ENCODE measurements at places on chromosomes 7 and 10.

DNA sequence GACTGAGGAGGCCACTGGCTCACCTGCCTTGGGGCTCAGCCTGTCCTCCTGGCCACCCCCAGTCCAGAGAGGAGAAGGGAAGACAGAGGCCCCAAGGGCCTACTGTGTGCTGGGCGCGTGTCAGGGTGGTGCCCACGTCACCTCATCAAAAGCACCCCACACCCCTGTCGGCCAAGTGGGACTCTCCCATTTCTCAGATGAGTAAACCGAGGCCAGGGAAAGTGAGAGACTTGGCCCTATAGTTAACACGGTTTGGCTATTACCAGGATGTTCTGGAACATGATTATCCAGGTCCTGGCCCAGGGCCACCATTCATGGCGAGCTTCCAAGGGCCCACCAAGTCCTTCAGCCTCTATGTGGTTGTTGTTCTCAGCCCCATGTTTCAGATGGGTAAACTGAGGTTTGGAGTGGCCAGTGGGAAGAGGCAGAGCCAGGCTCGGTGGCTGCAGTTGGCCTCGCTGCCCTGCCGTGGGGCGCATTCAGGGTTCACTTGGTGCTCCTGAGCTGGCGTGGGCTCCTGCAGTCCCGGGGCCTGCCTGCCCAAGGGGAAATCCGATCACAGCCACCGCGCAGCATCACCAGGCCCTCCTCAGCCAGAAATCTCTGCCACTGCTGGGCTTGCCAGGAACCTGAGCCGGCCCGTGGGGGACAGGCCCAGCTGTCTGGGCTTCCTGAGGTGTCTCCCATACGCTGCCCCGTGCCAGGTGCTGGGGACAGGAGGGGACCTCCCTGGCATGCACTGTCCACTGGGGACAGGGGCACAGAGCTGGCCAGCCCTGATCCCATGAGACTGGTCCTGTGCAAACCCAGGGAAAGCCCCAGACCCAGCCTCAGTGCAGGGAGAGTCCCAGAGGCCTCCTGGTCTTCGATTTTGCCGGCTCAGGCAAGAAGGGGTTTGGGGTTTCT, 117.7 kb upstream of the TNRC18 start:
- DNase-seq: no peak

DNA sequence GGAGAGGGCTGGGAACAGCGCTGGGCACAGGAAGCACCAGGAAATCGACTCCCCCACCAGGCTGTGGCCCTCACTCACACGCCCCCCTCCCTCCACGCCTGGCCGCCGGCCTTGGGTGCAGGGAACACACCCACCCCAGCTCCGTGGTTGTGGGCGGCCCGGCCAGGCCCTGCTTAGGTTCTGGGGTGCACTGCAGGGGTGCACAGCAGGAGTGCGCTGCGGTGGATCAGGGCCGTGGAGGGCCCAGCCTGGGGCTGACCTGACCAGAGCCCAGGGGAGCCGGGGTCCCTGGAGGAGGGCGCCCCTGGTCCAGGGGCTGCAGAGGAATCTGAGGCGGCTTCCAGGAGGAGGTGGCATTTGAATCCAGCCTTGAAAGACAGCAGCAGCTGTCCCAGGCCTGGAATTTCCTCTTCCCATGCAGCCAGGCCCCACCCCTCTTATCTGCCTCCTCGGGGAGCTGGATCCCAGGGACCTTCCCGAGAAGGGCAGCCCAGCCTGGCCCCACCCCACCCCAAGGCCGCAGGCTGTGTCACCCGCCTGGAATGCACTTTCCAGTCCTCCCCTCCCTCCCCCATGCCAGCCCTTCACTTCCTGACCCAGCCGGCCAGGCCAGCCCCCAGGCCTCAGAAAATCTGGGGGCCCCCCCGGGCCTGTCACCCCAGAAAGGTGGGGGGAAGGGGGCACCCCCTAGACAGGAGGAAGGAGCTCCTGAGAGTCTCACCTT, 18.4 kb upstream of the PDGFA start:
- no peak for DNase-seq

DNA sequence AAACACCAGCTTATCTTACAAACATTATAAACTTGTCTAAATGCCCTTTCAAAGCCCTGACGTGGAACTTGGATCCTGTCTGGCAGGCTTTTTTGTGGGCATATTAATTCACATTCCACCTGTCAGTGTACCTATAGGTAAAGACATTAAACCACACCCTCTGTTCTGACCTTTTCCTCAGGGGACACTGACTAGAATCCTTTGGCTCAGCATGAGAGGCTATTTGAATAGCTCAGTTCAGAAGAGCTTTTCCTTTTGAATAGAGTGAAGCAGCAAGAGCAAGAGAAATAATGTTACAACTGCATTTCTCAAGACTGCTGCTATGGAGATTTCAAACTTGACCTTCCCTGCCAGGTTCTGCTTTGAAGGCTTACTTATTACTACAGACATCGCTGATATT, 76.9 kb downstream of the CYP51A1 start:
- no peak for DNase-seq

GRCh38 chr7:139995017-139995915, 67.5 kb downstream of the PARP12 start:
- no peak for DNase-seq

DNA sequence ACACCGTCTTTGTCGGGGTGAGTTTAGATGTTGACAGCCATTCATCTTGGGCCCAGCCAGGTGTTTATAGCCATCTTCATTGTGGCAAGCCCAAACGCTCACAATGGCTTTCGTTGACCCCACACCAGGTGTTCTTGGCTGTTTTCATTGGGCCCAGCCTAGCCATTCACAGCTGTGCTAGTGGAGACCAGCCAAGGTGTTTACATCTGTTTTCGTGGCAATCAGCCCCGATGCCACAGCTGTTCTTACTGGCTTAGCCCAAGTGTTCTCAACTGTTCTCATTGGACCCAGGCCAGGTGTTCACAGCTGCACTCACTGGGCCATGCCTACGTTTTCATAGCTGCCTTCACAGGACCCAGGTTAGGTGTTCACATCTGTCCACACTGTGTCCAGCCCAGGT, 7.7 kb downstream of the FRG2B start:
- no peak for DNase-seq

GRCh38 chr10:16001581-16001980, 141.3 kb upstream of the MINDY3 start:
- DNase-seq: no peak

- no peak for DNase-seq
Measured at GRCh38 chr7:98399462-98399861, 1.4 kb downstream of the BAIAP2L1 start.

- no peak for DNase-seq
Measured at GRCh38 chr7:69782917-69783684, 184.8 kb downstream of the AUTS2 start.

- no peak for DNase-seq
Measured at GRCh38 chr10:34590793-34591192, 224.3 kb downstream of the PARD3 start.

- DNase-seq: no peak
Measured at GRCh38 chr10:77348751-77349150, 288.9 kb downstream of the KCNMA1 start.

- DNase-seq: no peak
Measured at GRCh38 chr10:92801978-92802872, 46.1 kb upstream of the EXOC6 start.

- DNase-seq: peak; percentile 31
Measured at GRCh38 chr7:28078036-28078901, 102.3 kb downstream of the JAZF1 start.

DNA sequence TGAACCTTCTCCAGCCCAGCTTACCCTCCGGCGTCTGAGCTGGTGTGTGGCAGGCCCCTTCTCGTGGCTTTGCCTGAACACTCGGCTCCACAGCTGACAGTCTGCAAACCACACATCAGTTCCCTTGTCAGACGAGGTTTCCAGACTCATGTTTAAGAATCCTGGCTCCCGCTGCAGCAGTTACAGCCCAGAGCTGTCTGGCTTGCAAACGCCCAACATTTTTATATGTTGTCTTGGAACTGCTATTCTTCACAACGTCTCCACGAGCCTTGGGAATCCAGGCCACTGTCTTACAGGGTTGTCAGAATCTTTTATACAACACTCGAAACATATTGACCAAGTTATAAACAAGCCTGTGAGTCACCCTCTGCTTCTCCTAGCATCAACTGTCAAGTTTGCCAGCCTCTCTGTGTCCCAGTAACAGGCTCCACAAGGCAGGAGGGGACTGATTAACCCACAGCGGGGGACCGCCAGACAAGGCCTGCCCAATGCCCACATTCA, 68.1 kb downstream of the TNS3 start:
- DNase-seq: no peak

DNA sequence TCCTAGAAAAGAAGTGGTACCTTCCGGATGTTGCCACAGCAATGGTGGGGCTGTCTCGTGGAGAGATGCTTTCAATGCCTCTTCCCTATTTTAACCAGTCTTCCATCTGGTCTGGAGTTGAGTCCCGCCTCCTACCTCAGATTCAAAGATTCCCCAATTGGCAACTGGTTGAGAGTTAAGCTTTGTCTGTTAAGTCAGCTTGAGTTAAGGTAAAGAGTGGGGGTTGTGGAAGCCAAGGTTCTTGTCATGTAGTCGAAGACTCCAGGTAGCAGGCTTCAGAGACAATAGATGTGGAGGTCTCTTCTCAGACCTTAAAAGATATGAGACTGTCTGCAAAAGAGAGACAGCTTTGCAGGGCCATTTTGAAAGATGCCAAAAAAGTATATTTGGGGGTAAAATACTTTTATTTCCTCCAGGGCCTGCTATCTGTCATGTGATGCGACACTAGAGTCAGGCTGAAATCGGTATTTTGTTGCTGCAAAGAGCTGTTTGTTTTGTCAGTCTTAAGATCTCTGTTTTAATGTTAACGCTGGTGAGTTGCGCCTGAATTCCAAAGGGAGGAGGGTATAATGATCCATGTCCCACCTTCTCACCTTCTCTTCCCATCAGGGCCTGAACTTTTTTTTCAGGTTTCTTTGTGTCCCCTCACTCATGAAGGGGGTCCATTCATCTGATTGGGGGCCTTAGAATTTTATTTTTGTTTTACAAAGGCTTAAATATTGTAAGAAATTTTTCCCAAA, 40.4 kb upstream of the SCIN start:
- no peak for DNase-seq

DNA sequence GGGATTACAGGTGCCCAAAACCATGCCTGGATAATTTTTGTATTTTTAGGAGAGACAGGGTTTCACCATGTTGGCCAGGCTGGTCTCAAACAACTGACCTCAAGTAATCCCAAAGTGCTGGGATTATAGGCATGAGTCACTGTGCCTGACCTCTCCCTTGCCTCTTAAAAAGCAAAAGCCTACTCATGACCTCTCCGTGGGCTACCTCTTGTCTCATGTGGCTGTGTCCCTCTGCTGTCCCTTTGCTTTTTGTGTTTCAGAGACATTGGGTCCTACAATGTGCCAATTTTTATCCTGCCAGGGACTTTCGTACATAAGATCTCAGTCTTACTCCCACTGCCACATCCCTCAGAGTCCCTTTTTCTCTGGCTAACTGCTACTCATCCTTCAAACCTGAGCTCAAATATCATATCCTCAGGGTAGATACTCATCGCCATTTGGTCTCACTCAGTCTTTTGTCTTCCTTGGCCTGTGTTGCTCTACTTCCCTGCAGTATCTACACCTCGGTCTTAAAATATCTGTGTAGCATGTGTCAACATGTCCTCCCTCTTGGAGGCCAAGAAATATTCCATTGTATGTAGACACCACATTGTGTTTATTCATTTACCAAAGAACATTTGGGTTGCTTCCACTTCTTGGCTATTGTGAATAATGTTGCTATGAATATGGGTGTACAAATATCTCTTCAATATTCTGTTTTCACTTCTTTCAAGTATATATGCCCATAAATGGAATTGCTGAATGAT, 465.0 kb upstream of the KLF6 start:
- DNase-seq: no peak

- no peak for DNase-seq
Measured at GRCh38 chr10:33041783-33042437, 83.9 kb upstream of the ITGB1 start.

DNA sequence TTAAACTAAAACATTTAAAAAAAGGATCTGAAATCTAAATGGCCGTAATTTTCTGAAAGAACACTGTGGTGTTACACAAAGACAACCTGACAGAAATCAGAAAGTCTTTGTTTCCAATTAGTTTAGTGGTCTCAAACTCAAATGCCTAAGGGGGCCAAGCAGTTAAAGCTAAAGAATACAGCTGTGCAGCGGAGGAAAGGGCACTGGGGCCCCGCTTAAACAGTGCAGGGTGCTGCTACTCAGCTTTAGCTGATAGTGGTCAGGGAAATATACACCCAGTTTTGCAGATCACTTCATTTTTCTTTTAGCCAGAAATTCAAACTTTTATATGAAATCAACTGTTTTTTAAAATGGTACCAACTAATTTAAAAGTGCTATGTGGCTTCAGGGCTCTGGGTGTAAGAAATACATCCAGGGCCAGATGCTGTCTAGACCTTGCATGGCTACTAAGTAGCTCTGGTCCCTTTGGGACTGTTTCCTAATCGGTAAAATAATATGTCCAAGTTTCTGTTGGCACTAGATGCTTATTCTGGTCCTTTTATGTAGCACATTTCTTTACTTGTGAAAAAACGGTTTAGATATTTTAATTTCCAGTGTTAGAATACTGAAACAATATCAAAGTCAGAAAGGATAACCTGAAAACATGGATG, 161.8 kb upstream of the LAMB4 start:
- no peak for DNase-seq

GRCh38 chr7:29276199-29276598, 81.6 kb downstream of the CHN2 start:
- no peak for DNase-seq

DNA sequence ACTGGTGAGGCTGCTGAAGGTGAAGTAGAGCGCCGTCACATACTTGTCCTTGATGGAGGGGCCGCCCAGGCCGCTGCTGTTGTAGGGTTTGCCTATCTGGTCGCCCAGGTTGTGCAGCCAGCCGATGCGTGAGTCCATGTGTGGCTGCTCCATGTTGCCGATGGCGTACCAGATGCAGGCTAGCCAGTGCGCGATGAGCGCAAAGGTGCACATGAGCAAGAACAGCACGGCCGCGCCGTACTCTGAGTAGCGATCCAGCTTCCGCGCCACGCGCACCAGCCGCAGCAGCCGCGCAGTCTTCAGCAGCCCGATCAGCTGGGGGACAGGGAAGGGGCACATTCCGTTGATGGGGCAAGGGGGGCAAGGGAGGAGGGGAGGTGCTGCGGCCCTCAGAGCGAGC, 26.6 kb downstream of the KCNH2 start:
- DNase-seq: no peak

- DNase-seq: no peak
Measured at GRCh38 chr7:157589680-157590079, 252.9 kb downstream of the DNAJB6 start.

- DNase-seq: no peak
Measured at GRCh38 chr7:24982917-24983316, 2.9 kb upstream of the OSBPL3 start.
